Gastroesophageal sphincter (tissue), 4 donors: ENCODE measurements at places on chromosomes 2 and 18.

DNA sequence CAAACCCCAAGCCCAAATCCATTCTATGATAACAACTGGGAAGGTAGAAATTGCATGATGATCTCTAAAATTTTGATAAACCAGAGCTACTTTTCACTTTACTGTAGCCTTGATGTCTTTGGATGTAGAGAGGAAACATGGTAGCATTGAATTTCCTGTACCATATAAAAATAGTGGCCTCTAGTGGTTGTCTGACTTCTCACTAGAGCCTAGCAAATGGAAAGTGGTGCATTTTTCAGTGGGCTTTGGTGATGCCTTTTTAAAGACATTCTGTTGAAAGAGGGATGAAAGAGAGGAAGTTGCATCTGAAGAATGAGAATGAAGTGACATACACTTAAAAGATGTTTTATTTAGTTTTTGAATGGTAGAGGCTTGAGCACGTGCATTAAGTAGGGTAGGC lies 662.2 kb downstream of the XIRP2 start:
- no peak overlapping the region for H3K27ac ChIP-seq
- no peaks in the 10 kb centered on the region for H3K27me3 ChIP-seq
- no peaks in the 10 kb centered on the region for H3K36me3 ChIP-seq
- H3K4me3 ChIP-seq: no peak overlapping the region
- no peak for ATAC-seq

DNA sequence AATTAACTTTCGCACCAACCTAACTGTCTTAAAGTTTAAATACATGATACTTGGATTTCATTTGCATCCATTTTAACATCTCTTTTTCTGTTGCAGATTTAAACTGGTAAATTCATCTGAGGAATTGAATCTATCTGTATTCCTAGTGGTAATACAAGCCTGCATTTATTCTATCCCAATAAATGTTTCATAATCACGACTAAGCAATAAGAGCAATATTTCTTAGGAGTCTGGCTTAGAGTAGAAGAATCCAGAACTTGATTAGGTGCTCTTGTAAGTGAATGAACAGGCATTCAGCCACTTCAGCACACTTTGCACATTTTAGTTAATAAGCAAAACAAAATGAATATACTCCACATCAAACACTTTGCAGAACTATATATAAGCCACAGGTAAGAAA lies 27.0 kb downstream of the MSH6 start:
- no peaks in the 10 kb centered on the region for H3K4me1 ChIP-seq
- H3K4me3 ChIP-seq: no peak overlapping the region
- ATAC-seq: no peak
- H3K36me3 ChIP-seq: no peaks in the 10 kb centered on the region
- H3K27me3 ChIP-seq: no peaks in the 10 kb centered on the region

DNA sequence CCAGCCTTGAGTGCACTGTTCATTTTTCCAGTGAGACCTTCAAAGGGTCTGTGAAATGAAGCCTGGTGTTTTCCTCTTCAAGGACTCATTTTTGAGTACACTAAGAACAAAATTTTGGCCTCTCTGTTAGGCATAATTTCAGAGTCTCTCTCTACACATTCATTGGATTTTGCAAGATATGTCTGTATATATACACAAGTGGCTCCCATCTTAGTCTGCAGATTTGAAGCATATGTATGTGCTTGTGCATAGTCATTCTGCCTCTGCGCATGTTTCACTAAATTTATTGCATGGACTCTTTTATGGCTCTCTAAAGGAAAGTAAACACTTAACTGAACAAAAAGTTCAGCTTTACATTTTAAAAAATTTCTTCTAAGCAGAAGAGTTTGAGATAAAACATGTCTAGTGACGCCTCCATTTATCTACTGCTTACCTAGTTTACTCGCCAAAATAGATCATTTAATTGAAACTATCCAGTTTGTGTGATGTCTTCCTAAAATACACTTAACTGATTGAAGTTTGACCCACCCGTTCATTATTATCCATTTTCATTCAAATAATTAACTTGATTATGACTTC lies 145.9 kb downstream of the FMNL2 start:
- H3K4me3 ChIP-seq: no peak overlapping the region
- H3K27ac ChIP-seq: no peak overlapping the region
- no peak for ATAC-seq
- no peaks in the 10 kb centered on the region for H3K4me1 ChIP-seq

GRCh38 chr18:7383002-7383980 lies 152.4 kb downstream of the LRRC30 start:
- no peaks in the 10 kb centered on the region for H3K4me1 ChIP-seq
- no peak overlapping the region for H3K4me3 ChIP-seq
- ATAC-seq: no peak

DNA sequence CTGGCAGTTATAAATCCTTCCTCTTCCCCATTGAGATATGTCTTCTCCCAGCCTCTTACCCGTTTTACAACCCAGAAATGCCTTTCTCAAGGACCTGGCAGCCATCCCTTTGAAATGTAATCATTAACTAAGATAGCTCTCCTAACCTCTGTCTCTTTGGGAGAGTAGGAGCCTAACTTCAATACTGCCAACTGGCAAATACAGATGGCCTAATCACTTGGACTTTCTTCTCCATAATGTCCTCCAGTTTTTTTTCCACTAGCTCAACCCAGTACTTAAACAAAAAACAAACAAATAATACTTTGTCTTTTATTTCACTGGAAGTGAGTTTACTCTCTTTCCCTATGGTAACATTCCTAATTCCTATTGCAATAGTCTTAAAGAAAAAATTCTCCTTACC lies 1391.1 kb downstream of the SUCLG1 start:
- no peaks in the 10 kb centered on the region for H3K27me3 ChIP-seq
- no peak overlapping the region for H3K4me3 ChIP-seq
- no peak for ATAC-seq
- no peaks in the 10 kb centered on the region for H3K36me3 ChIP-seq
- peaks cover 10% of the 10 kb centered on the region for H3K4me1 ChIP-seq

- no peaks in the 10 kb centered on the region for H3K36me3 ChIP-seq
- no peak overlapping the region for H3K27ac ChIP-seq
- H3K4me1 ChIP-seq: no peaks in the 10 kb centered on the region
- no peak overlapping the region for H3K4me3 ChIP-seq
- no peak for ATAC-seq
Measured at GRCh38 chr2:233789554-233789953, 11.4 kb downstream of the MROH2A start.

DNA sequence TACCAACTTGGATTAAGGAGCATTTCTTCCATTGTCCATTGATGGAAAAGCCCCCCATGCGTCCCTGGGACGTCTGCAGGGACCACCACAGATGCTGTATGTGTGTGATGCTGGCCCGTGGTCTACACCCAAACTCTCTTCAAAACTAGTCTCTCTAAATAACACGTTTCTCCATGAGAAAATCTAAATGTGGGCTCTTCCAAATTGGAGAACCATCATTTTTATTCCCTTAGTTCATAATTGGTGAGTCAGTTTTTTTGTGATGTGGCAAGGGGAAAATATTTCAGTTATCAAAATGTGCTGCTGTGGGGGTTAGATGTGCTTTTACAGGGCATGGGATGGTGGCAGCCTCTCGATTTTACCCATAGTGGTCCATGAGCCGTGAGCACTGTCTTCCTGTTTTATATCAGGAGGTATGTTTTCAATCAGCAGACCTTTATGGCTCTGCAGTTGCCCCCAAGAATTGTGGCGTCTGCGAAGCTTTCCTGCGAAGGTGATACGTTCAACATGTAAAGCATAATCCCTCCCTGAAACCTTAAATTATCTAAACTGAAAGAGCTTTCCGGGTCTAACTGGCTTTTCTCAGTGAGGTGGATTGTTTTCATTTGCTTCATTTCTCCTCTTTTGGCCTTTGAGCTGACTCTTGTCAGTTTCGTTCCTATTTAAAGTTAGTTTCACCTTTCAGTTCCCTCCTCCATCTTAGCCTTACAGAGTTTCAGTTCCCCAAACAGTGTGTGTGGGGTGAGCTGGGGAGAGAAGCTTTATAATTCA lies 78.4 kb downstream of the SETBP1 start:
- H3K4me1 ChIP-seq: peaks cover 64% of the 10 kb centered on the region
- H3K36me3 ChIP-seq: no peaks in the 10 kb centered on the region
- no peak overlapping the region for H3K4me3 ChIP-seq
- no peak overlapping the region for H3K27ac ChIP-seq
- ATAC-seq: no peak

DNA sequence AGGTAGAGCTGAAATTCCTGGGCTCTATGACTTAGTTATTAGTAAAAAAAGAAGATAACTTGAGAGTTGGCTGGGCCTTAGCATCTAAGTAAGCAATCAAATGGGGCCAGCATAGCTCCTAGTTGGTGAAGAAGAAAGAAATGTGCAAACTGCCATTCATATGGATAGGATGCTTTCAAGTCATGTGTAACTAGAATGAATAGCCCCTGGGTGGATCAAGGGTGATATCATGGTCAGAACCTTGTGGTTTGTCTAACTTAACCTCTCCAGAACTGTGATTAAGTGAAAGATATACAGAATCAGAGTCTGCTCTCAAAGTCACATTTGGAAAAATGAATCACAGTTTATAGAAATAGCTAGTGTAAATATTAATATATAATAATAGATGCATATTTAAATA lies 198.7 kb upstream of the DTNA start:
- H3K27ac ChIP-seq: no peak overlapping the region
- H3K4me3 ChIP-seq: no peak overlapping the region
- no peaks in the 10 kb centered on the region for H3K27me3 ChIP-seq
- no peaks in the 10 kb centered on the region for H3K4me1 ChIP-seq

DNA sequence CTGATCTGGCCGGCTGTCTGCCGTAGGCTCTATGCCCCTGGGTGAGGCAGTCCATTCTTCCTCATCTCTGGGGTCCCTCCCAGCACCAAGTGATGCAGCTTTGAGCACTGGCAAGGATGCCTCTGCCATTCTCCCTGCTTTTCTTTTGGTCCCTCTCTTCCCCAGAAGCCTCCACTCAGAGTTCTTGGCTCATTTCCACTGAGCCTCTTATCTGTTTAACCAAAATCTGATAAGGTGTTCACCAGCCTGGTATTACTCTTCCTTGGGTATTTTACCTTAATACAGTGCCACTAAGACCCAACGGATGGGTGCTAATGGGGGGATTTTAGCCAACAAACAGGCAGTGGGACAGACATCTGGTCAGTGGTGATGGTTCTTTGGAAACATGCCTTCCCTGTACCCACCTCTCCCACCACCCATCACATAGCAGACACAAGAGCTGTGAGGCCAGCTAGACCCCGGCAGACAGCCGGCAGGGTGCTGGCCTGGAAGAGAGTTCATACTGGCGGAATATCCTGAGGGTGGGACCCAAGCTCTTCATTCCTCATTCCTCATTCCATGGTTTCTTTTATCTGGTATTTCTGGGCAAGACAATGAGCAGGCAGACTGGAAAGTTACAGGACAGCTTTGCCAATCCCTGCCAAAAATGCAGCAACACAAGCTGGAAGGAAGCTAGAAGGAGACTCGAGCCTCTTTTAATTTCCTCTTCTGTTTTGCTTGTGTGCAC lies 34.6 kb downstream of the ZBTB7C start:
- H3K27ac ChIP-seq: peak overlapping the region; percentile 31
- H3K27me3 ChIP-seq: no peaks in the 10 kb centered on the region
- H3K4me1 ChIP-seq: peaks cover 14% of the 10 kb centered on the region
- ATAC-seq: peak; percentile 67
- no peaks in the 10 kb centered on the region for H3K36me3 ChIP-seq
- no peak overlapping the region for H3K4me3 ChIP-seq

DNA sequence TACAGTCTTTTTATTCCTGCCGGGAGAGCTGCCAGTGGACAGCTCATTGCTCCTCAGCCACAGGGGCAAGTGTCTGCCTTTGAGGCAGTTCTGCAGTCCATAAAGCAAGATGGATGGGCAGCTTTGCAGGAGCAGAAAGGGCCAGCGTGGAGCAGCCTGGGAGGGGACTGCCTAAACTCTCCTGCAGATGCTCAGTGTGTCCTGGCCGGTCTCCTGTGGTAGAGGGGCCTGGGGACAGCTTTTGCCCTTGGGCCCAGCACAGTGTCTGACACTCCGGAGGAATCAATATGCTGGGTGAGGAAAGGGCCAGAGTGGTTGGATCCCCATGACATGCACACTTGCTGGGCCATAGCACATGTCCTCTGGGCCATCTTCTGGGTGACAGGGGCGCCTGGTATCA lies 65.7 kb upstream of the DAPL1 start:
- no peaks in the 10 kb centered on the region for H3K36me3 ChIP-seq
- no peak for ATAC-seq
- H3K4me3 ChIP-seq: no peak overlapping the region

DNA sequence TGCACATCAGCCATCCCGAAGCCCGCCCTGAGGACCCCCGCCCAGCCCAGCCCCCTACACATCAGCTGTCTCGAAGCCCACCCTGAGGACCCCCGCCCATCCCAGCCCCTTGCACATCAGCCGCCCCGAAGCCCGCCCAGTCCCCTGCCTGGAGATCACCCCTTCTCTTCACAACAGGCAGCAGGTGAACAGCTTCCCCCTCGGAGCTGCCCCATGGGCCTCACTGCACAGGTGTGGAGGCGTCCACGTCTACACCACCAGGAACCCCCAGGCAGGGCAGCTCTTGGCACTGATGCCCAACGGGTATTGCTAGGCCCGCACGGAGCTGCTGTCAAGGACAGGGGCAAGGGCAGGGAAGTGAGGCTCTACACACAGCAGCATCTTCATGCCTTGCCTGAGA lies 137.6 kb downstream of the HDAC4 start:
- ATAC-seq: no peak
- no peaks in the 10 kb centered on the region for H3K27me3 ChIP-seq
- peaks cover 73% of the 10 kb centered on the region for H3K4me1 ChIP-seq
- peak overlapping the region; percentile 87 for H3K27ac ChIP-seq
- no peaks in the 10 kb centered on the region for H3K36me3 ChIP-seq
- no peak overlapping the region for H3K4me3 ChIP-seq

- no peak overlapping the region for H3K4me3 ChIP-seq
- no peaks in the 10 kb centered on the region for H3K4me1 ChIP-seq
- no peak overlapping the region for H3K27ac ChIP-seq
- ATAC-seq: no peak
- H3K36me3 ChIP-seq: no peaks in the 10 kb centered on the region
Measured at GRCh38 chr18:7830468-7830867, 263.4 kb downstream of the PTPRM start.

GRCh38 chr2:212451786-212452231 lies 86.8 kb downstream of the ERBB4 start:
- H3K4me3 ChIP-seq: no peak overlapping the region
- H3K4me1 ChIP-seq: no peaks in the 10 kb centered on the region
- no peak for ATAC-seq
- H3K36me3 ChIP-seq: no peaks in the 10 kb centered on the region
- no peaks in the 10 kb centered on the region for H3K27me3 ChIP-seq
- H3K27ac ChIP-seq: no peak overlapping the region

GRCh38 chr2:130755256-130756052 lies at the start of gene AMER3:
Gene AMER3 (plus strand): TSS chr2:130755540. CDS start chr2:130762073, 6,533 bp downstream.
- H3K27ac ChIP-seq: no peak within 1 kb of the TSS
- no peaks in the 10 kb centered on the region for H3K36me3 ChIP-seq
- peak within 1 kb of the TSS; percentile 33 for H3K4me3 ChIP-seq
- no peak for ATAC-seq
- no peaks in the 10 kb centered on the region for H3K4me1 ChIP-seq

DNA sequence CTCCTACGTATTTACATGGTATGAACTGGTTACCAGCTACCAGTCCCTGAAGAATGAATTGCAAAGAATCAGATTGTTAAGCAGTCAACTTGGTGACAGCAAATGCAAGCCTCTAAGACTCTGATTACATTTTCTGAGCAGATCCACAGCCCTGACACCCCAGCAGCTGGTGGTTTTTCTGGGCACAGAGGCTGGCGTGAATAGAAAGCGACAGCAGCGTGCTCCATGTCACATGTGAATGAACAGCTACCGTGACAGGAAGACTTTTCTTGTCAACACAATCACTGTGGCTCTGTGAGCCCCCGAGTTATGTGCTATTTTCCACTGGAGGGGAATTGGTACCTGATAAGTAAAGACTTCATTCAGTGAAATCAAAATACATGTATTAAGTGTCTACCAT lies 93.2 kb upstream of the CBLN2 start:
- H3K36me3 ChIP-seq: no peaks in the 10 kb centered on the region
- H3K4me3 ChIP-seq: no peak overlapping the region
- ATAC-seq: no peak
- no peak overlapping the region for H3K27ac ChIP-seq
- H3K27me3 ChIP-seq: no peaks in the 10 kb centered on the region
